ENCODE measurements at places on chromosomes 13 and 19.

- no peak for DNase-seq
Observed at GRCh38 chr13:47211106-47211505, 314.3 kb upstream of the HTR2A start.

DNA sequence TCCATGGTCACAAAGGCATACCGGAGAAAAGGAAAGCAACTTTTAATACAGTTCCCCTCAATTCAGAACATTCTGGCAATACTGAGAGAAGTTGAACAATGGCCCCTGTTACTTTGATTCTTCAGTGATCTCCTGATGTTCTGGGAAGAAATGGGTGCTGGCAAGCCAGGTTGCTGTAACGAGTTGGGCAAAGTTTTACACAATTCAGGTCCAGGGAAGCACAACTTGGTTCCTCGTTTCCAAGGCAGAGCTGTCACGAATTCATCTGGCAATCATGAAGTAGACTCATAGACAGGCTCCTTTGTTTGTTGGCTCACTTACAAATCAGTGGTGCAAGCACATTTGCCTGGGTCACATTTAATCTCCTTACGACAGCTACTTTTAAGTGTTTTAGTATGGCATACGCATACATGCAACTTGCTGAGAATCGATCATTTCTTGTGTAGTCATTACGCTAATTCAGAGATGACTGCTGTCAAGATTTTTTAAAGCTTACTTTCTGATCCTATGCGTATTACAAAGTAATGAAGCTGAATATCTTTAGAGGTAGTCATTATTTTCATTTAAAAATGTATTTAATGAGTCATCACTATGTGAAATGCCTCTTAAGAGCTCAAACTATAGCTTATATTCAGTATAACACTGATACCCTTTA lies 174.7 kb downstream of the GPC5 start:
- DNase-seq: no peak

GRCh38 chr19:6663236-6664201 lies 6.4 kb downstream of the TNFSF14 start:
- no peak for DNase-seq

GRCh38 chr13:39310961-39311360 lies 272.7 kb downstream of the NHLRC3 start:
- DNase-seq: no peak

- DNase-seq: no peak
Observed at GRCh38 chr13:29551214-29551613, 44.3 kb downstream of the SLC7A1 start.

DNA sequence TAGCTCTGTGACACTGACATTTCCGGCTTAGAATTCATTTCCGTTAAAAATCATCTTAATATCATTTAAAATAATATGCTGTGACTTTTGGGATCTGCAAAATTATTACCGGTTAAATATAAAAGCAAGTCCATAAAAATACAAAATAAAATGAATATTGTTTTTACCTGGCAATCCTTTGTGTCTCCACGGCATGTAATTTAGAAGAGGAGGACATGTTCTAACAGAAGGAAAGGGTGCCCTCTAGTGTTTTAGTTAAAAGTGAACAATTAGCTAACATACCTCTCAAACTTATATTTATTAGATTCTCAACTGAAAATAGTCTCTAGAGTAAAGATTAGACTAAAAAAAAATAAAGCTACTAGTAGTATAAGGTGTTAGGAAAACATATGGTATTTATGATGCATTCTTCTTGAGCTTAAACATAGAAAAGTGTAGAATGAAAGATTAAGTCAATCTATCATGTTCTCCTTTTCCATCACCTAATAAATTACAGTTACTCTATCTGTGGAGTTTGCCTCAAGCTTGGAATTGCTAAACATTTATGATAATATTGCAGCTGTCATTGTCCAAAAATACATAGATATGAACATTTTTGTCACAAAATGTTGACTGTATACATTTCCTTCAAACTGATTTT lies 676.7 kb upstream of the SPRY2 start:
- peak; percentile 27 for DNase-seq

DNA sequence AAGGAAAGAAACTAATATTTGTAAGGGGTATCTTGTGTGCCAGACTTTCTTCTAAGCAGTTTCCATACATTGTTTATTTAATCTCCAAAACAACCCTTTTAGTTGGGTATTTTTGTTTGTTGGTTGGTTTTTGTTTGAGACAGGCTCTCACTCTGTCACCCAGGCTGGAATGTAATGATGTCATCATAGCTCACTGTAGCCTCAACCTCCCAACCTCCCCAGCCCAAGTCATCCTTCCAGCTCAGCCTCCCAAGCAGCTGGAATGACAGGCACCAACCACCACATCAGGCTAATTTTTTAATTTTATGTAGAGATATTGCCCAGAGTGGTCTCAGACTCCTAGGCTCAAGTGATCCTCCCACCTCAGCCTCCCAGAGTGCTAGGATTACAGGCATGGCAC lies 41.2 kb upstream of the LSM14A start:
- DNase-seq: no peak

- no peak for DNase-seq
Observed at GRCh38 chr19:47417107-47417745, 2.1 kb downstream of the MEIS3 start.

GRCh38 chr19:34962687-34963572 lies 1.1 kb downstream of the ZNF792 start:
- DNase-seq: no peak

- DNase-seq: no peak
Observed at GRCh38 chr13:74444864-74445479, 310.8 kb upstream of the KLF12 start.

- no peak for DNase-seq
Observed at GRCh38 chr13:114035583-114036531, 62.0 kb upstream of the C13orf46 start.

GRCh38 chr13:48547663-48548092 lies 14.8 kb upstream of the RCBTB2 start:
- no peak for DNase-seq

DNA sequence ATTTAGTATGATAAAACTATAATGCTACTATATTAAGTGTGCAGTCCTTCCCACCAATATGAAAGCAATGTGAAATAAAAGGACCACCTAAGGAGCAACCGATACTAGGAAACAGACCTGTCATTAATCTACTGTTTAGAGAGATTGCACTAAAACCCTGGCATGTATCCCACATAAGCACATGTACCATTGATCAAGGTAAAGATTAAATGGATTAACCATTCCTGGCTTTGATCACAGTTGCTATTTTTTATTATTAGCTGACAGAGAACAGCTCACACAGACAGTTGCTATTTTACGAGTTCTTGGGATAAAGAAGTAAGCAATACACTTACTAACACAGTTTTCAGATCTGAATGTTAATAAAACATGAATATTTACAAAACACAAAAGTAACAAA lies 57.7 kb upstream of the ZDHHC20 start:
- DNase-seq: no peak

- DNase-seq: no peak
Observed at GRCh38 chr13:22194106-22194805, 523.4 kb downstream of the FGF9 start.

DNA sequence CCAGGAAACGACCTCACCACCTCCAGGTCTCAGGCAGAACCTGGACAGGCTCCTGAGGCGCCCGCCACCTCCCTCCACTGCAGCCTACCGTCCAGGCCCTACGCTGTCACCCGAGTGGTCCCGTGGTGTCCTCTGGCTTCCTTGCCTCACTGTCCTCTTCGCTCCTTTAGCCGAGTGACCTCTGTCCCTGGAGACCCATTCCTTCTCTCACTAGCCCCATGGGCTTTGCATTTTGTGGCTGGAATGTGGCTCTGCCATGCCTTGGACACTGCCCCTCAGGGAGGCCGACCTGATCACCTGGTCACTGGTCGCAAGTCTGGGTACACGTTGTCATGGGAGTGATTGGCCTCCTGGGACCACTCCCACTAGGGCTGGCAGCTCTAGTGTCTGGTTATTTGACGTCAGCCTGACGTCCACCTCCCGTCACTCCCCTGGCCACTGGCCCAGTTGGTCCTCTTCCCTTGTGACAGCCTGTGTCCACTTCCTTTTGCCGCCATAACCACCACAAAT lies 17.9 kb downstream of the SLC25A42 start:
- DNase-seq: no peak

DNA sequence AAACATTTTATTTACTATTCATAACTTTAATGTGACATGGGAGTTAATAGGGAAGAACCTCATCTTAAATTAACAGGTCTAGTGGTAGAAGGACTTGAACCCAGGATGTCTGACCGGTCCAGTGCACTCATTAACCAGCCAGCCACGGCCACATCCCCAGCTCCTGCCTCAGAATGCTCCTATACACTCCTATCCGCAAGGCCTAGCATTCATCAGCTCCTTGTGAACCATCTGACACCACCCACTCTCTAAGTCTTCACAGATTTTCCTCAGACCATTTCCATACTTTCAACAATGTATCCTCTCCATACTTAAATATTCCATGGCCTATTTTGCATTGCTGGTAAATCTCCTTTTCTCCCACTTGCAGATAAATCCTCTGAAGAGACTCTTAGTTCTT lies 98.3 kb downstream of the KLF12 start:
- peak; percentile 34 for DNase-seq

DNA sequence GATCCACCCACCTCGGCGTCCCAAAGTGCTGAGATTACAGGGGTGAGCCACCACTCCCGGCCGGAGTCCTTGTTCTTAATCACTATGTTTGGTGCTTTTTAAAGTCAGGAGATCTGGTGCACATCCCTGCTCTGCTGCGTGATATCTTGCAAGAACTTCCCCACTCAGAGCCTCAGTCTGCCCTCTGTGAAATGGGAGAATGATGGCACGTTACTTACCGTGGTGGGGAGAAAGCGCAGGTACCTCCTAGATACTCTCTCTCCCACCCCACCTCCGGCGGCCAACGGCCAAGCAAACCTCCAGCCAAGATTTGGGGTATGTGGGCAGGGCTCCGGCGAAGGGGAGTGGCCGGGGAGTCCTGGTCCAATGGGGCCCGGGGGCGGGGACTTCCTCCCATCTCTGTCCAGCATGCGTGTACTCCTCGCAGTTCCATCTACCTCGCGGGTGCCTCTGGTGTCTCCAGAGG lies at the start of gene RYR1:
RYR1 (plus strand) TSS at position 424 of the 466 bp plus-strand sequence. CDS start 139 bp downstream, outside the sequence.
- no peak for DNase-seq

GRCh38 chr13:96053003-96053703 lies at the start of gene UGGT2:
TSS of gene UGGT2 (minus strand) at chr13:96053401. CDS start at chr13:96053312, 89 bp downstream.
- peak; percentile 91 for DNase-seq

Measured in NCI-H526 (cell line).